Activated CD8-positive, alpha-beta T cell treated with anti-CD3 and anti-CD28 coated beads, Interleukin-2, amount 10 ng/mL, durations not matched to agents 7 days and 5 days (primary cell): ENCODE measurements at places on chromosomes 11 and 22.
A peak's percentile ranks its signal among the peaks of the same experiment; 100 is the strongest.

- no peak for DNase-seq
These were observed 566.5 kb upstream of the B3GAT1 start for GRCh38 chr11:134978388-134979088.

- DNase-seq: no peak
These were observed 63.2 kb downstream of the ETS1 start for GRCh38 chr11:128524172-128524571.

DNA sequence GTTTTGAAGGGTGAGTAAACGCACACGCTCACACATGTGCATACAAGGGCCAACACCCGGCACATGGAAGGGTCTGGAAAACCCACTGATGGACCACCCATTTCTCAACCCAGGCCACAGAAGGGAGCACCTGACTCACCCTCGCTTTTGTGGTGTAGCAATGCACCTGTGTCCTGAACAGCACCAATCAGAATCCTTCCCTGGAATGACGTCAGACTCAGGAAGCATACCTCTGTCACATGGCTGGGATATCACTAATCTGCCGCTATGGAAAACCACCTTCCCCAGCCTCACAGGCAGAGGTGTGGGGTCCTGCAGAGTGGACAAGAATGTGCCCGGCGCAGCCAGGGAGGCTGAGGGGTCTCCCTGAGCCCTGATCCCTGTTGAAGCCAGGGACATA lies 9.0 kb upstream of the OSM start:
- no peak for DNase-seq

- peak; percentile 72 for DNase-seq
These were observed 178.6 kb downstream of the MIAT start for GRCh38 chr22:26835929-26836528.

GRCh38 chr11:112165049-112165448 lies 1.2 kb upstream of the IL18 start:
- DNase-seq: no peak

- DNase-seq: no peak
These were observed 8.7 kb downstream of the ZMAT5 start for GRCh38 chr22:29758068-29758622.

DNA sequence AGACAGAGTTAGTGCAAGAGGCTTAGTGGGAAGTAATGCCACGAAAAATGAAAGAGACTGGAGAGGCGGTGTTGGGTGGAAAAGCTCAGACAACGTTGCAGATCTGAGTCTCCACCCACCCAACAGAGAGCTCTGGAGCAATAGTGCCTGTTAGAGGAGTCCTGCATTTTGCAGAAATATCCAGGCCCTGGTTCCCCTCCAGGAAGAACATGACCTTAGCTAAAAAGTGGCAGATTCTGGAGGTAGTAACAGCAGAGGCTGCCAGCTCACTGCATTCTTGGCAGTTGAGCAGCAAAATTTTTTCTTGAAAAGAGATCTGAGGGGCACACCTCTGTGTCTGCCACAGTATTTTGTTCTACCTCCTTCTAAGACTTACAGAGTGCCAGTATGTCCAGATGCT lies 27.7 kb upstream of the BIRC3 start:
- no peak for DNase-seq

- no peak for DNase-seq
These were observed 7.6 kb downstream of the MMP20 start for GRCh38 chr11:102617466-102618008.

GRCh38 chr11:13899603-13900002 lies 62.9 kb upstream of the SPON1 start:
- DNase-seq: no peak

GRCh38 chr11:61947486-61948210 lies 2.5 kb upstream of the BEST1 start:
- DNase-seq: peak; percentile 77

GRCh38 chr11:45930031-45930794 lies 7.8 kb downstream of the LARGE2 start:
- peak; percentile 64 for DNase-seq

DNA sequence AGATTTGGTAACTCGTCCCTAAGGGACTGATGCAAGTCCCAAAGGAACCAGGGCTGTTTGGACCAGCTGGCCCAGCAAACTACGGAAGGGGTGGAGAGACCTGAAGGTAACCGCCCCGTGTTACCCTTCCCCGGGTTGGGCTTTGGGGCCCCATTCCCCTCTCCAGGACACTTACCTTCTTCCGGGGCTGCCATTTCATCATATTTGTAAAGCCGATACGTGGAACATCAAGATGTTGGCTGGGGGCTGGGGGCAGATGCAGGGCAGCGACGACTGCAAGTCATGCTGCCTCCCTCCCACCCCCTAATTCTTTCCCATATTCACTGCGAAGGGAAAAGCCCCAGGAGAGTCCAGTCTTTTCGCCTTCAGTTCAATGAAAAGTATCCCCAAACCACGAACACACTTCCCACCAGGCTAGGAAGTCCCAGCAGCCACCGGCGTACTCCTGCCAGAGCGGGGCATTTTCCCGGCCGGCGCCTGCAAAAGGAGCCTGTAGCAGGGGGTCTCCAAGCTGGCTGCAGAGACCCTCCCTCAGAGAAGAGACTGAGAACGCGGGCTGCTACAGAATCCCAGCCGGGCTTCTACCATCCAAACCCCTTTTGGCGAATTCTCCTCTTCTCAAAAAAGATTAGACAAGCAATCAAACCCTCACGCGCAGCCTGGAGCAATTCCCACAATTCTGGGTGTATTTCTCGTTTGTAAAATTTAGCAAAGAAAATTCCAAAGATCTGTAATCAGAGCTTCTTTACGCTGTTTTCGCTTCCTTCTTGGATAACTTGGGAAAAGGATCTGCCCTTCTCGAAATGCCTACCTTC lies 236.7 kb downstream of the TTC28 start:
- DNase-seq: no peak

DNA sequence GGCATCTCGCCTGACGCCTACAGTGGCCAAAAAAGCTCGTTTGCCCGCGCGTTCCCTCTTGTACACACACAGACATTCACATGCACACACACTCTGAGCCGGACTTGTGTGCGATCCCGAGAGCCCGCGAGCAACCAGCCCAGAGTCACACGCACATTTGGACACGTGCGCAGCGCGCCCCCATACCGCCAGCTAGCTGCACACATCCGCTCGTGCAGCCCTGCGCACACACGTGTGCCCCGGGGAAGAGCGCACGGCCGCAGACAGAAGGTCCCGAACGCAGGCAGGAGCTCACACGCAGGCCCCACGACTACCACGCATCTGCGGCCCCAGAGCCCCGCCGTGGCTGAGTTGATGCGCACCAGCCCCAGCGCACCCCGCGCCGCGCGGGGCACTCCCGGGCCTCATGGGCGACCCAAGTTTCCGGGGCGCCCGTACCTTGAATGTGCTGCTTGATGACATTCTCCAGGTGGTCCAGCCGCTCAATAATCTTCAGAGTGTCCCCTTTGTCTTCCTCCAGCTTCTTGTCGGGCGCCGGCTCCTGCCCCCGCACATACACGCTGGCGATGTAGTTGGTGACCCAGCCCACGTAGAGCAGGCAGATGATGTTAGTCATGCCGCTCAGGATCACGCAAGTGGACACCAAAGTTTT lies 758 bp downstream of the GALNT18 start:
- peak; percentile 40 for DNase-seq

- no peak for DNase-seq
These were observed 529 bp upstream of the CCND1 start for GRCh38 chr11:69640260-69640994.

DNA sequence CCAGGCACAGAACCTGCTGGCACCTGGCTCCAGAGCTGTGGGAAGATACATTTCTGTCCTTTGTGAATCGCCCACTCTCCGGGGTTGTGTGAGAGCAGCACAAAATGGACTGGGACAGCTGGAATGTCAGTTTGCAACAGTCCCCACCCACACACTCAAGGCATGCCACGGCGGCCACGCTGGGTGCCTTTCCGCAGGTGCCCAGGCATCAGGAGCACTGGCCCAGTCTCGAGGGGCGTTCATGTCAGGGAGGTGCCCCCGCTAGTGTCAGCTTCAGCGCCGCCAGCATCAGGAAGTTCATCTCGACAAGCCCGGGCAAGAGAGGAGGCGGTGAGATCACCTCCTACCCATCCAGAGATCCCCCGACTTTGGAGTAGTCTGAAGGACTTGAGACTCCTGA lies 2.1 kb downstream of the TP53AIP1 start:
- no peak for DNase-seq

- no peak for DNase-seq
These were observed 22.4 kb downstream of the PPFIA1 start for GRCh38 chr11:70292863-70293262.

DNA sequence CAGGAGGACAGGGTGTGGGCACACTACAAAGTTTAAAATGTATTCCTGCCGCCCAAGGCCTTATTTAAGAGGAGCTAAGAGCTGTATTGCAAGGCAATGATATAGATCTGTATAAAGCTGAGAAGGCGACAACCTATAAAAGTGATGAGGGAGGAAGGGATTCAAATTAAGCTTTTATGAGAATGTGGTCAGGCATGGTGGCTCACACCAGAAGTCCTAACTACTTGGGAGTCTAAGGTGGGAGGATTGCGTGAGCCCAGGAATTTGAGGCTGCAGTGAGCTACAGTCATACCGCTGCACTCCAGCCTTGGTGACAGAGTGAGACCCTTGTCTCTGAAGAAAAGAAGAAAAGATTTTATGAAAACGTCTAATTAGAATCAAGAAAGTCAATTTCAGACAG lies 9.7 kb upstream of the GLB1L3 start:
- no peak for DNase-seq

DNA sequence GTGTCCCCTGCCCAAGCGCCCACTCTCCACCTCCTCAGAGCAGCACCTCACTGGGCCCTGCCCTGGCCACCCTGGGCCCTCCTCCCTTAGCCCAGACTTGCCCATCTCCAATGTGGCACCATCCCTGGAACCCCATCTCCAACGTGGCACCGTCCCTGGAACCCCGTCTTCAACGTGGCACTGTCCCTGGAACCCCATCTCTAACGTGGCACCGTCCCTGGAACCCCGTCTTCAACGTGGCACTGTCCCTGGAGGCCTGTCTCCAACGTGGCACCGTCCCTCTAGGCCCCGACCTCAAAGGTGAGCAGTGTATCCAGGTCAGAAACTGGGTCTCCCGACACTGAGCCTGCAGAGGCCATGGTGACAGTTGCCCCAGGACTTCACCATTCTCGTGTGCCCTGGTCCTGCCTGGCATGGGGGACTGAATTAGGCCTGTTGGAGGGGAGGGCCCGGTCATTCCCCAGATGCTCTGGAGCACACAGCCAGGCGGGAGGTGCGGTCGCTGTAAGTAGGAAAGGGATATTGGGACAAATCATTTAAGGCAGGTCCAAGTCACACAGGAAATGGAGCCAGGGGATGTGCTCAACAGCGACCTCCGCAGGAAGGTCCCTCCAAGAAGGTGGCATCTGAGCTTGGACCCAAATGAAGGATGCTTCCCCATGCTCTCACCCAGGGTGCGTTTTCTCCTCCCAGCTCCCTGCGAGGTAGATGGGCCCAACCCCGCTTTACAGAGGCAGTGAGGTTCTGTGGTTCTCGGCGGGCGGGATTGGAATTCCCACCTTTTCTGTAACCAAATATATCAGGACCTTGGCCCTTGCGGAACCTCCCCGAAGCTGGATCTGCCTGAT lies 2.4 kb upstream of the CTSD start:
- no peak for DNase-seq

GRCh38 chr11:8269636-8270035 lies 6.0 kb upstream of the LMO1 start:
- DNase-seq: no peak

DNA sequence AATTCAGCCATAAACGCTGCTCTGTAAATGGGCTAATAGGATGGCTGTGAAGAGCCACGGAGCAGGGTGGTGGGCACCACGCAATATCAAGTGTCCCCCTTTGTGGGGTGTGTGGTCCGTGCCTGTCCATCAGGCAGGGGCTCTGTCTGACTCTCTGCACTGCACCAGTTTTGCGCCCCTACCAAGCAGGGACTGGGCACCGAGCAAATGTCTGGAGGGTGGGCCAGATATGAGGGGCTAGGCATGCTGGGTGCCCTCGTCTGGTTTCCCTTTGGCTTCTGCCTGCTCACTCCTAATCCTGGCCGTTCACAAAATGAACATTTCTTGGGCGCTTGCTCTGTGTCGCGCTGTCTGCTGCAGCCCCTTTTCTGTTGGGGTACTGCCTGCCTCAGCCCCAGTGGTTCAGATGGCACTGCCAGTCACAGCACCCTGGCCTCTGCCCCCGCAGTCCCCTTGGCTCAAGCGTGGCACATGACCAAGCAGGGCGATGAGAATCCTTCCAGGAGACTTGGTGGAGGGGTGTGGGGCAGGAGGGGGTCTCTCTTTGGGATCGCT lies 37.1 kb upstream of the CELSR1 start:
- no peak for DNase-seq

- peak; percentile 17 for DNase-seq
These were observed 907.7 kb downstream of the BRD1 start for GRCh38 chr22:48919851-48920589.

DNA sequence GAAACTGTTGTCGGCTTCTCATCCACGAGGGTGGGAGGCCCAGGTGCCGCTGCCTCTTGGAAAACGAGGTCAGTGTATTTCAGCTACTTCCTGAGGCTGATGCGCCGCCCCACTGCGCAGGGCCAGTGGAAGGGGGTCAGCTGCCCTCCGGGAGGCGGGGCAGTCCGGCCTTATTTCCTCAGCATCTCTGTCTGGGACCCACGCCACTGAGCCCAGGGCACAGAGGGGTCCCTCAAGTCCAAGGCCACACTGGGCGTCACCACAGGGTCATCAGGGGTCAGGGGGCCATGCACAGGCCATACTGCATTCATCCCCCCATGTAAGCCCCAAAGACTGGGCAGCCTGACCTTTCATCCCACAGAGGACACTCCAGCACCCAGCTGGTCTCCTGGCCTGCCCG lies 12.1 kb downstream of the RTN4R start:
- no peak for DNase-seq

DNA sequence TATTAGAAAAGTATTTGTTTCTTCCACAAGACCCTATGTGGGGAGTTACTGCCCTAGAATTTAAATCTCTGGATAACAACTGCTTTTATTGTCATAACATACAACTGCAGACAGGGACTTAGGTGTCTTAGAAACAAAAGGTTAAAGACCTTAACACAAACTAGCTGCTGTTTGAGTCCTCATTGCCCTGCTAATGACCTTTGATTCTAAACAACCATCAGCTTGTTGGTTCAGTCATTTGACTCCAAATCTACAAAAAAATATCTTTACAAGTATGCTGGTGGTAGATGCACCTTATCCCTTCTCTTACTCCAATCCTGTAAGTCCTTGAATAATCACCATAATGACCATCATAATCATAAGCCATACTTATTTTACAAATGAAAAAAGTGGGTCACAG lies 377.4 kb upstream of the PITPNB start:
- no peak for DNase-seq
